ENCODE measurements at places on chromosomes 13 and 19. TPM values are rescaled to one million over a fixed set of nuclear protein-coding genes. Genes with fewer than 3 reads are reported as not detected.

DNA sequence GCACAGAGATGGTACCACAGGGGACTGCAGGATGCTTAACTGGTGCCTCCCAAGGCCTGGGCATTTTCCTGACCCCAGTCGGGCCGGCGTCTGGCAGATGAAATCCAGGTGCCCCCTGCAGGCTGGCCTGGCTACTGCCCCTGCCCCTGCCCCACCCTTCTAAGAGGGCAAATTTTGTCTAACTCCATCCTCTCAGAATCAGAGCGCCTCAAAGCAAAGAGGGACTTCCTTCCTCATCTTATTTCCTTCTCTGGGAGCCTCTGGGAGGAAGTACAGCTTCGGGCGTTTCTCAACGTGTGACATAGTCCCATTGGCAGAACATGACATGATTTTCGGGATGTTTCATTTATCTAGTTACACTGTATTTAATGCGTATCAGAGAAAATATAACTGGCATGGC, 2.7 kb downstream of the PRKACA start:
- DNase-seq = no peak

Gene NKPD1
- total RNA-seq = 0.81 TPM

- peak; percentile 95 for DNase-seq
Measured at GRCh38 chr19:7943444-7944176, at the start of gene TIMM44. TSS of gene TIMM44 (minus strand) at chr19:7943666. CDS start at chr19:7943651, 15 bp downstream.

- DNase-seq = no peak
Measured at GRCh38 chr13:81116461-81117282, 775.7 kb upstream of the SPRY2 start.

Gene SIGLEC9
- total RNA-seq = 13.1 TPM

Measured in thoracic aorta (tissue), 2 donors.